ENCODE measurements at places on chromosomes 11 and 22.

DNA sequence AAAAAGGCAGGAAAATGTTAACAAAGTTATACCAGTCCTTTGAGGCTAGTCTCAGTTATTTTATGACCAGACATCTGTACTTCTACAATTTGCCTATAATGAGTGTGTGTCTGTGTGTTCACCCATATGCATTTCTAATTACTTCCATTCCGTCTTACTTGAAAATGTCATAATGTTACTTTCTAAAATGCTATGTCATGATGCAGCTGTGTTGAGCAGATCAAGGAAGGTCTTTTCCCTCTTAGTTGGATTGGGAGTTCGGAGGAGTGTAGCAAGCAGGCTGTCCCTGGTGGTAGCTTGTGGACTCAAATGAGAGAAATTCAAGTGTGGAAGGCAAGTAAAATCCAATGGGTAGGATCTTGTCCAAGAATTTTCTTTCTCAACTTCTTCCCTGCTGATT lies 3.0 kb downstream of the SNX19 start:
- no peak for ATAC-seq

DNA sequence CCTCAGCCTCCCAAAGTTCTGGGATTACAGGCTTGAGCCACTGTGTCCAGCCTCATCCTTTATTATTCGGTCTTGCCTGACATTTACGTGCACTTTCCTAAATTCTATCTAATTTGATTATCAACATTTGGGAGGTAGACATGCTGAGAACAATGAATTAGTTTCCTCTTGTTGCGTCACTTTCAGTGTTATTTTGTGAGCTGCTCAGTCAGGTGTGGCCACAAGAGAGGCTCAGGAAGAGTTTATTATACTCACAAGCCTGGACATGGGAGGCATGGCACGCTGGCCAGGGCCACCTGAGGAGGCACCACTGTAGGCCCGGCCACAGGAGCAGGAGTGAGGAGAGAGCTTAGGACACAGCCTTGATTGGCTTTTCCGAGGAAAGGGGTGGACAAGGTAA lies 59.7 kb upstream of the RBFOX2 start:
- ATAC-seq: no peak

- no peak for ATAC-seq
Measured at GRCh38 chr11:75913984-75914383, 99.0 kb downstream of the UVRAG start.

- peak; percentile 23 for ATAC-seq
Measured at GRCh38 chr22:30305519-30305905, 16.2 kb upstream of the CASTOR1 start.

- ATAC-seq: no peak
Measured at GRCh38 chr11:8232414-8232813, 31.3 kb downstream of the LMO1 start.

- no peak for ATAC-seq
Measured at GRCh38 chr11:126570489-126570888, 215.0 kb downstream of the ST3GAL4 start.

DNA sequence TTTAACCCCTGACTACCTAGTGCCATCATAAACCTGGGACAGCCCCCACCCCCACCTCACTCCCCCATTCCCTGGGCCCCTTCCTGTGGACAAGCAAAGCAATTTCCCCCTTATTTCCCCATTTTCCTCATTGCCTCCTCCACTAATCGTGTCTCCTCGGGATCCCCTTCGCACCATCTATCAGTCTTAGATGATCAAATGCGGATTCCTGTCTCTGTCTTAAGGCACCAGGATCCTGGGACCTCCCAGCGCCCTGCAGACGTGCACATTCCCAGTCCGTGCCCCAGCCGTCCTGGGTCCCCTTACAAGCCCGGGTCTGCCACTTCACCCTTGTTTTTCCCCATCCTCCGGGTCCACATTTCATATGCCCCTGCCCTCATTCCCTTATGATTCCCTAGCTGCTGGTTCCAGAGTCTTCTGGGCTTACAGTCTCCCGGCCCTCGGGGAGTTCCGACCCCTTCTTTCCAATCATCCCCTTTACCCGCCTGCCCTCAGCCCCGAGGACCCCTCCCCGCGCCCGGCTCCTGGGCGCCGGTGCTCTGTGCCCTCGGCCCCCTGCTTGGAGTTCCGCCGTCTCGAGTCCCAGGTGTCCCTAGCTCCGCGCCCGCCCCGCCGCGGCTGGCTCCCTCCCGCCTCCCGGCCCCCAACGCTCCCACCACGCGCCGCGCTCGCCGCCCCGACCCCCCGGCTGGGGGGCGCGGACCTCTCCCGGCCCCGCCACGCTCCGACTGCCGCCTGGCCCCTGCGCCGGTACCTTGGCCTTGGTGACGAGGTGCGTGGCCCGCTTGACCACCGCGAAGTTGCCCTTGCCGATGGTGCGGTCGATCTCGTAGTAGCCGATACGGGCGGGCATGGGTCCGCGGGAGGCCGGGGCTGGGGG lies 599 bp downstream of the SIK3 start:
- ATAC-seq: peak; percentile 60

DNA sequence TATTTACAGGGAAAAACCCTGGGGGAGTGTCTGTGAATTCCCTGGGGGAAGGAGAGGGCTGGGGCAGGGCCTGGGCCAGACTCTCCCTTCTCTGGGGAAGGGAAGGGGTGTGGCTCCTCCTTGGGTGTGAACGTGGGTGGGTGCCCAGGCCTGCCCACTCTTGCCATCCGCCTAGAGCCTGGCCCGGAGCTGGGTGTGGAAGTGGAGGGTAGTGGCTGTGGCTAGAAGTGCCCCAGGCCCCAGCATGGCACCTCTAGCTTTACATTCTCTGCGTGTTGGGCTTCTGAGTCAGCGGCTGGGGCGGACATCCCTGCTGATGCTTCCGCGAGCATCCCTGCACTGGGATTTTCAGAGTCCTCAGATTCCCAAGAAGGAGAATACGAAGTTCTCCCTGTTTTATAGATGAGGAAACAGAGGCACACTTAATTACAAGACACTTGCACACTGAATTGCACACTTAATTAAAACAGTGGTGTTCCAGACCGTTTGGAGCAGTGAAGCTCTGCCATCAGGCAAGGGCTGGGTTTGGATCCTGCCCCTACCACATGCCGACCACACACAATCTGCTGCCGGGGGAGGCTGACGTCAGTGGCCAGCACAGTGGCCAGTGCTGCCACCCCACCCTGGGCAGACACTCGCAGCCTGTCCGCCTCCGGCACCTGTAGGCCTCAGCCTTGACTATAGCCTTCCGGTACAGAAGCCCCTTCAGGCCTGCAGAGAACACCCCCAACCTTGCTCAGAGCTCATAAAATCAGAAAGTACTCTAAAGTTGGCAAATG lies 7.6 kb downstream of the BAD start:
- no peak for ATAC-seq
